Activated CD4-positive, alpha-beta T cell treated with anti-CD3 and anti-CD28 coated beads for 24 hours (primary cell): ENCODE measurements at places on chromosomes 5 and 9.

GRCh38 chr9:116005205-116005604 lies 148.4 kb upstream of the PAPPA start:
- DNase-seq: no peak

- no peak for DNase-seq
Observed at GRCh38 chr9:589723-590122, 251.8 kb upstream of the DMRT1 start.

DNA sequence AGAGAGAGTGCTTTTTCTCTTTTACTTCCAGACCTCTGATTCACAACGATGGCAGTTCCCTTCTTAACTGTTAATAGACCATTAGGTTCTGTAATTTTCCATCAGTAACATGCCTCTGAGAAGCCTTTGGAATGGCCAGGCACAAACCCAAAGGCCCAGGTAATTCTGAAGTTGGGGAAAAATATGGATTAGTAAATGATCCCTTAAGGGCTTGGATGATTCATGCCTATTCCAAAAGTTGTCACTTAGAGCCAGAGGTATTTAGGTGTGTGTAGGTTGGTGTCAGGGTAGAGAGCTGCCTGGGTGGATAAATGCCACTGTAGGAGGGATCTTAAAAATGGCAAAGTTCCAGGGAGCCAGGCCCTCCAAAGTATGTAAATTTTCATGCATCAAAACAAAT lies 228.8 kb downstream of the PLK2 start:
- no peak for DNase-seq

DNA sequence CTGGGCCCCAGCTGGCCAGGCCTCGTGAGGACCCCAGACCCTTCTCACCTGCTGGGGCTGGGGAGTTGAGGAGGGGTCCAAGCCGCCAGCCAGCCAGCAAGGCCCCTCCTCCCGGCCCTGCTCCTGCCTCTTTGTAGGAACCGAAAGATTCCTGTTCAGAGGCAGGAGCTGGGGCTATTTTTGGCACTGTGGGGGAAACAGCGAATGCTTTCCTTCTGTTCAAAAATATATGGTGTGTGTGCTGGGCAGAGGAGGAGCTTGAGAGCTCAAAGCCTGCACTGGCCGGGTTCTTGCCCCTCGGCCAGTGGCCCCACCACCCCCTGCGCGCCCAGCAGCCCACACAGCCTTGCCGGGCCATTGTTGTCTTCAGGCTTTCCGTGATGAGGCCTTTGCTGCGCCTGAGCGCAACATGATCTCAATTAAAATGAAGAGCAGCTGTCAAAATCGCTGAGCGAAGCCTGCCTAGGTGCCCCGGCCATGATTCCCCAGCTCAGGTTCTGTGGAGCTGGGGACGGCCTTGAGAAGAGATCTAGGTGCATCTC lies 13.4 kb downstream of the NCS1 start:
- no peak for DNase-seq

DNA sequence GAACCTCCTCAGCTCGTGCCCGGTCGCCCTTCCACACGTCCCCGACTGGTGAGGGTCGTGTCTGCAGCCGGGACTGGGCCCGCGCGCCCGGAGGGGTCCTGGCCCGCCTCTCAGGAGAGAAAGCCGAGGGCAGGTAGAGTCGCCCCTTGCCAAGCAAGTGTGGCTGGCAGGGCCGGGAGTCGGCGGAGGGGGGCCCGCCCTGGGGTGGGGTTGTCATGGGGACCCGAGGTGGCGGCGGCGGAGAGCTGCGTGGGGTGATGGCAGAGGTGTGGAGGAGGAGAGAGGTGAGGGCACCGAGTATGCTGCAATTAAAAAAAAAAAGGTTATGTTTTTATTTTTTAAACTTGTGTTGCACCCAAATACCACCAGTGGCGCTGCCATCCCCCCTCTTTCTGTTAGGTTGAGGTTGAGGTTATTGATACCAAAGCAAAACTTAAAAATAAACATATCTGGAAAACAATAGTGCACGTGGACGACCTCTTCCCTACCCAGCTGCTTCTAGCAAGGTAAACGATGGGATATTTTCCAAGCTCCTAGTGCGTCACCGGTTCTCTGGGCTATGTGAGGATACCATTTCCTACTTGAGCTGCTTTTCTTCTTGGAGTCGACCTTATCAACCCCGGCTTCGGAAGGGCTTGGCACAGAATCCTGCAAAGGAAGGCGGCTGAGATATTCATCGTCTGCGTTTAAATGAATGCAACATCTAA lies 660 bp downstream of the SCAMP1 start:
- DNase-seq: peak; percentile 36

- DNase-seq: no peak
Observed at GRCh38 chr9:88852794-88853193, 138.5 kb upstream of the S1PR3 start.

- DNase-seq: peak; percentile 23
Observed at GRCh38 chr5:90932052-90932699, 373.6 kb downstream of the ADGRV1 start.
